ENCODE measurements at places on chromosomes 11 and 22.

- DNase-seq, result no peak
Observed at GRCh38 chr11:1411301-1411700, 21.6 kb downstream of the BRSK2 start.

DNA sequence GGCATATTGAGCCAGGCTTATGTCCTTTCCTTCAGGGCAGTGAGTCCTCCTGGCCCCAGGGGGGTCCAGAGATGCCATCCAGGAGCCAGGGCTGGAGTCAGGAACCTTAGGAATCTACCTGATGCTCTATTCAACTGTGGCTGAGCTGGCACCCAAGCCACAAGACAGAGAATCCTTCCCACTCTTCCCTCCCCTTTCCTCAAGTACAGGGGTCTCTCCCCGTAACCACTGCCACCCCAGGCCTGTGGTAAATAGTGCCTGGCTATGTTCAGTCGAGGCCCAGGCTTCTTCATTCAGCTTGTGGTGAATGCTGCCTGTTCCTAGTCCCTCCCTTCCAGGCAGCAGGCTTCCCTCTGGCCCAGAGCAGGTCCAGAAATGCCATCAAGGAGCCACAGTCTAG lies 45.5 kb upstream of the THY1 start:
- no peak for DNase-seq

- DNase-seq, result peak; percentile 15
Observed at GRCh38 chr11:19093976-19094375, 23.0 kb upstream of the ZDHHC13 start.

DNA sequence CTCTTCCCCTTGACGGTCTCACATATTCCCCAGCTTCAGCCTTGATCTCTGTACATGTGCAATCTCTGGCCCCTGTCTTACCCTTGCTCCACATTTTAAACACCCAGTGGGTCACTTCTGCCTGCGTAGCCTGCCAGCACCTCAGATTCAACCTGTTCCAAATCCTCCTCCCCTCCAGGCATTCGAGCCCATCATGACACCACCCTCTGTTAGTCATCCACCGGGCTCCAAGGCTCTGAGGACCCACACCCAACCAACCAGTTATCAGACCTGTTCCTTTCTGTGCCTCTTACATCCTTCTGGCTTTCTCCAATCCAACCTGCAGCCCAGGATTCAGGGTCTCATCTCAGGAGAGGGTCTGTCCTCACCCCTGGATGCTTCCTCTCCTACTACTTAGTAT lies 119.8 kb upstream of the TBCEL start:
- no peak for DNase-seq

GRCh38 chr22:37328017-37328416 lies 45.7 kb downstream of the CYTH4 start:
- DNase-seq, result peak; percentile 85

- DNase-seq, result no peak
Observed at GRCh38 chr11:63939397-63939891, 642 bp downstream of the NAA40 start.

DNA sequence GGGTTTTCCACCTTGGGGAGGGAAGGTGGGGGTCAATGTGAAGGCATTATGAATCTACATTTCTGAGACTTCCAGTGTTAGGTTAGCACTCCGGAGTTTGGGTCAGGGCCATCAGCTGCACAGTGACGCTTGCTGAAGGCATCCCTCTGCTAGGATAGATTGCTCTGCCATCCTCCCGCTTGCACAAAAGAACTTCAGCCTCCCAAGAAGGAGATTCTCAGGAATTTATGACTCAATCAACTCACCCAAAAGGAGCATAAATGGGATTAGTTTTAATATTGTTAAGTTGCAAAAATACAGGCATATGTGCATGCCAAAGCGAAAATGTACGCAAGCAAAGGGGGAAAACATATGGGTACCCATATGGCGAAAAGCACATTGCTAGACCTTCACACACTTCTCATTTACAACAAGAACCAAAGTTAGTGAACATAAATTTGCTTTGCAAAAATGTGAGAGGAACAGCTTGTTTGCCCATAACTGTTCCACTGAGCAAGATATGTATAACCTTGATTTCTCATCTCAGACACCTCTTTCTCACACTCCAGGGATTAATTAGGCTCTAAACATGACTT lies 1013.0 kb downstream of the OPCML start:
- DNase-seq, result peak; percentile 89

DNA sequence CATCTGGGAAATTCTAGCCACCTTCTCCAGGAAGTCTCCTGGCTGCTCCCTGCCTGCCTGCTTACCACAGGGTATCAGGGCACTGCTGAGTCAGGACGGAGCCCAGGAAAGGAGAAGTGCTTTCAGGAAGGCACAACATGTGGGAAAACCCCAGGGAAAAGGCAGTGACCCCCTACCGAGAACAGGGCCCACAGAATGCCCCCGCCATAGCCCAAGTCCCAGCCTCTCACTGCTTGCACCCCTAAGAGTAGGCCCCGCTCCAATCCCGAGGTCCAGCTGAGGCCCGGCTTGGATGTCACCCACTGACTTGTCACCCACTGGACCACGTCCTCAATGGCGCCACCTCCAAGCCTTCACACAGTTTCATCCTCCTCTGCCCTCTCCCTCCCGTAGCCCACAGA lies 34.1 kb downstream of the ARAP1 start:
- no peak for DNase-seq
